ENCODE measurements at places on chromosomes 3 and 15.

DNA sequence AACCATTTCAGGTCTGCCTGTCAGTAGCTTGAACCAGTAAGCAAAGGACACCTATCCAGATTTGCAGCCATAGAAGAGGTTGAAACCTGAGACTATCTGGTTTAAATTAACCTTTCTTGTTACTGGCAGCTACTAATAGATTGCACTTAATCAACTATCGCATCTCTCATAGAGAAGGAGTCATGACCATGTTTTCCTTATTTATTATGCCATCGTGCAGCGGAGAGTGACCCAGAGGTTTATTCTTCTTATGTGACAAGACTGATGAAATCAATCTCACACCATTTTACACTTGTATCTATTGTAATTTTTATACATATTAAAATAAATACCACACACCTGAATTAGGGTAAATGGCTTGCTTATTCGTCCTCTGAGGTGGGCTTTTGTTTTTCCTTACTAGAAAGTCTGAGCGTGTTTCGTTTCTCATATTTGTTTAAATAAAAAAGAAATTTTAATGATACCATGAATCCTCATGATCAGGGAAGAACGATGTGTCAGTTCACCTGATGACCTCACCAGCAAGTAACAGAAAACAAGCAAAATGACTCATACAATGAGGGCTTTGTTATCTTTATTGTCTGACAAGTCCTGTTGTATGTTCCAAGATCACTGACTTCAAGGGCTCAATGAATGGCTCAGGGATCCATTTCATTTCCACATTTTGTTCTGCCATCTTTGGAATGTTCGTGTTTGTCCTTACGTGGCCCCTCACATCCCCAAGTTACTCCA lies 379.5 kb upstream of the DPH6 start:
- no peak for DNase-seq

GRCh38 chr15:90680371-90680935 lies 36.7 kb upstream of the BLM start:
- DNase-seq: no peak

- DNase-seq: no peak
Observed at GRCh38 chr15:40069178-40070165, 30.5 kb upstream of the SRP14 start.

GRCh38 chr3:126267976-126268615 lies 87.7 kb upstream of the ALDH1L1 start:
- DNase-seq: no peak

GRCh38 chr15:96246057-96246456 lies 84.4 kb upstream of the NR2F2 start:
- no peak for DNase-seq

GRCh38 chr3:126851934-126852333 lies 131.0 kb upstream of the PLXNA1 start:
- DNase-seq: no peak

DNA sequence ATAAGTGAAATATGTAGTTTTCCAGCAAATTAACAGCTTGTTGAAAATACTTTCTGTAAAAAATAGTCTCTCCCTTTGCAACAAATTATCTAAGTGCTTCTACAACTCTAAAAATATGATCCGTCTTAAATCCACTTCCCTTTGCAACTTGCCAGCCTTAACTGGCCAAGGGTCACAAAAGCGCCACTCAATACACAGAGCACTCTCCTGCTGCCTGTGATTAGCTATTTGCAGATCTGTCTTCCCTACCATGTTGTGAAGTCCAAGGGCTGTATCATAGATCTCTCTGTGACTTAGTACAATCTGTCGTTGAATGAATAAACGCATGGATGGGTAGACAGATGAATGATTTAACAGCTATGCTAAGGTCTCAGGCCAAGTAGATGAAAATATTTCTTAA lies 76.2 kb downstream of the ITGB5 start:
- no peak for DNase-seq

DNA sequence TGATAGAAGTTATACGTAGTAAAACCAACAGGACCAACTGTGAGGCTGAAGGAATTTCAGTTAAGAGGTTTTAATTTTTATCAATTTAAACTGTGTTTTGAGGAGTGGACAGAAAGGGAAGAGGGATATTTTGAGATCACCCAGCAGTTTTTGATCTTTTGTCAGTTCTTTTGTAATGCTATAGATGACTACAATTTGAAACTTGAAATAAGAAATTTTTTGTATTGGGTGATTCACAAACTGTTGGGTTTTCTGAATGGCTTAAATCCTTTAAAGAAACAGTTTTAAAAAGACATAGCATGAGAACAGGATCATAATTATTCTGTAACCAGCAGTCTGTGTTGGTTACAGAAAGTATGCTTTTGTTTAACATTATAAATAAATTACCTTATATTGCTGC lies 67.4 kb downstream of the TCF12 start:
- DNase-seq: no peak

DNA sequence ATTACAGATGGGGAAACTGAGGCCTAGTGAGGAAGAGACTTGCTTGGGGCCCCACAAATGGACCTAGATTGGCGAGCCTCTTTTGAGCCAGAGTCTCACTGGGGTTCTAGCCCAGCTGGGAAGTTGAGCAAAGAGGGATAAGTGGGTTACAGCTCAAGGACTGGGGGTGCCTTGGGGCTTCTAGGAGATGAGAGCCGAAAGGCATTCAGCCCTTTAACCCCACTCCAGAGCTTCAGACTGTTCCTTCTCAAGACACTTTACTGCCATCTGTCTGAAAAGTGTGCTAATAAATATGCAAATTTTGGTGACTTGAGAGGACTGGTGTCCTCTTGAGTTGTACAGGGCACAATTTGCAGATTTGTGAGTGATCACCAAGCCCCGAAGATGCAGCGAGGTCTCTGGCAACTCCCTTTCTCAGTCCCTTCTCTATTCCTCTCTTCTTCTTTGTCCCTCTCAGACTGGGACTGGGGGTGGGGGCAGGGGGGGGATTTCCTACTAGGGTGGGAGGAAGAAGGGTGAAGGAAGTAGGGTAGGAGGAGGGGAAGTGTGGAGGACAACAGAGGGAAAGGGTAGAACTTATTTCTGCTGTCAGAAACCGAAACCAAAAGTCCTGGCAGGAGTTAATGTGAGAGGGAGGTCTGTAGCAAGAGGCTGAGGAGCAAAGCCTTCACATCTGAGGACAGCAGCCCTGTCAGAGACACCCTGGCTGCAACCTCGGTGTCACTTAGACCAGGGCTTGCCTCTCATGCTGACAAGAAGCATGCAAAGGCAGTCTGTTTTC lies 16.2 kb upstream of the ANKDD1A start:
- DNase-seq: no peak

DNA sequence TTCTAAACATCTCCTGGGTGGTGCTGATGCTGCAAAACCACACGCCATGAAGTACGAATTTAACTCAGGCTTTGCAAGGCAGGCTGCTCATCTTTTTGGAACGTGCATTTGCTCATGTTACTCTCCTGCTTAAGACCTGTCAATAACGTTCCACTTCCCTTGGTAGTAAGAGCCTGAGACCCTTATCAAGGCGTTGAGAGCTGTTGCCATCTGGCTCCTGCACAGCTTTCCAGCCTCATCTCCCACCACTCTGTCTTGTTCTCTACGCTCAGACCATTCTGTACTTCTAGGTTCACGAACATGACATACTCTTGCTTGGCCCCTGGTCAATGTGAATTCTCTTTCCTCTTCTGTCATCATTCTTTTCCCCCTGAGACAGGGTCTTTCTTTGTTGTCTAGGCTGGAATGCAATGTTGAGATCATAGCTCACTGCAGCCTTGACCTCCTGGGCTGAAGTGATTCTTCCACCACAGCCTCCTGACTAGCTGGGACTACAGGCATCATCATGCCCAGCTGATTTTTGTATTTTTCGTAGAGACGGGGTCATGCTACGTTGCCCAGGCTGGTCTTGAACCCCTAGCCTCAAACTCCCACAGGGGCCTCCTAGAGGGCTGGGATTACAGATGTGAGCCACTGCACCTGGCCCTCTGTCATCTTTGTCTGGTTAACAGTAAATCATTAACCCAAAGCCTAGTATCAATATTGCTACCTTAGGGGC lies 202.8 kb downstream of the CADPS start:
- no peak for DNase-seq

Data from stimulated activated CD4-positive, alpha-beta T cell treated with anti-CD3 and anti-CD28 coated beads, TNF-alpha, amount 100 ng/mL, for 24 hours (primary cell).